ENCODE measurements at places on chromosomes 7 and 10. TPM values are rescaled to one million over a fixed set of nuclear protein-coding genes. Genes with fewer than 3 reads are reported as not detected.
A peak's percentile ranks its signal among the peaks of the same experiment; 100 is the strongest.

DNA sequence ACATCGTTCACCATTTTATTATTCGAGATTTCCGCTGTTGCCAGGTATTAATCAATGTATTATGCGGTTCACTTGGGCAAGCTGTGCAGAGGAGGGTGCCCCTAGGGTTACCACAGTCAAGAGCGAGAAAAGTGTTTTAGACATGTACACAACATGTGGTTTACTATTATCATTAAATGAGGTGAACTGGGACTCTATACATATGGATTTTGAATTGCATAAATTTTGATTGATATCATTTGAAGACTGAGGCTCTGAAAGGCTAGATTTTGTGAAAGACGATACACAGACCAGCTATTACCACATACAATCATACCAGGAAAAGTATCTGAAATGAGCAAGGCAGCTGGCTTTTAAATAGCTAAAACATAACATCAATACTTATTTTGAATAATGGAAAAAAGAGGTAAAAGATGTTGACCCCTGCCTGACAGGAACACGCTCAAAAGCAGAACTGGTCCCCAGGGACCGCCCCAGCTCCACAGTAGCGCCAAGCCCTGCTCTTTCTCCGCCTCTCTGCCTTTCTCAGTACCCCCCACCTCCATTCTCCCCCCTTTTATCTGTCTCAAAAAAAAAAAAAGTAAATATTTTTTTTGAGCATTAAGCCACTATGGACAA is 413.4 kb upstream of the MKI67 start:
- no peak for DNase-seq

GRCh38 chr10:7407368-7408290 is 3.2 kb downstream of the SFMBT2 start:
- DNase-seq = peak; percentile 80

DNA sequence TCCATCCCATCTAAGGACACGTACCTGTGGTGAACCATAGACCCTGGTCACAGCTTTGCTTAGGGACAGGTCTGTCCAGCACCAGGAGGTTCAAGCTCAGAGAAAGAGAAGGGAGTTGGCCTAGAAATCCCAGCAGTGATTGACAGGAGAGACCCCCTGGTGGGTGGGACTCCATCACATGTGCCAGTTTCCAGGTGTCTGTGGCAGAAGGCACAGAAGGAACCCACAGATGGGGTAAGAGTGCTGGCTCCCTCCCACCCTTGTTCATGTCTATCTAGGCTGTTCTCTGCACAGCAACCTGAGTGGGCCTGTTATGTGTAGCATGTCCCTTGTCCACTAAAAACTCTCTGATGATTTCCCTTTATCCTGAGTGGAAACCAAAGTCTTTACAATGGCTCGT is 54.0 kb upstream of the GRB10 start:
- DNase-seq = no peak

The NEUROD6 gene
- not detected for total RNA-seq

DNA sequence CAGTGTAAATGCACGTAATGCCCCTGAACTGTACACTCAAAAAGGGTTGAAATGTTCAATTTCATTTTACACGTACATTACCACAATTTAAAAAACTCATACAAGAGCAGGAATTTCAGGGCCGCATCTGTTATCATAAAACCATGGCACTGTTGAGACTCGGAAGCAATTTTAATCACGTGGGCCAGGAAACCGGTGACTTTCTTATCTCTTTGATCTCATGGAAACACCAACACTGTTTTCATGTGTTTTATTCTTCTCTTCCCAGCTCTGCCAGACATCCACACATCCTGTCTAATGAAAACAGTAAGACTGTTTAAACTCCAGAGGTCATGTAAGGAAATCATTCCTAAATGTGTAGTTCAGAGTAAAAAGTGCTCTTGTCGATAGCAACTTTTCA is 35.9 kb downstream of the PTPRE start:
- DNase-seq = no peak

Data from sigmoid colon (tissue), 7 donors.